PC-3 (cell line): ENCODE measurements at places on chromosomes 4 and X. TPM values are rescaled to one million over a fixed set of nuclear protein-coding genes. Genes with fewer than 3 reads are reported as not detected.

- peaks cover 63% of the 10 kb centered on the region for H3K27me3 ChIP-seq
- H3K27ac ChIP-seq, result no peak overlapping the region
- H3K4me3 ChIP-seq, result no peak overlapping the region
- H3K36me3 ChIP-seq, result no peaks in the 10 kb centered on the region
- no peaks in the 10 kb centered on the region for H3K4me1 ChIP-seq
- DNase-seq, result no peak
These were observed 141.9 kb upstream of the FAM241A start for GRCh38 chr4:112003231-112003907.

DNA sequence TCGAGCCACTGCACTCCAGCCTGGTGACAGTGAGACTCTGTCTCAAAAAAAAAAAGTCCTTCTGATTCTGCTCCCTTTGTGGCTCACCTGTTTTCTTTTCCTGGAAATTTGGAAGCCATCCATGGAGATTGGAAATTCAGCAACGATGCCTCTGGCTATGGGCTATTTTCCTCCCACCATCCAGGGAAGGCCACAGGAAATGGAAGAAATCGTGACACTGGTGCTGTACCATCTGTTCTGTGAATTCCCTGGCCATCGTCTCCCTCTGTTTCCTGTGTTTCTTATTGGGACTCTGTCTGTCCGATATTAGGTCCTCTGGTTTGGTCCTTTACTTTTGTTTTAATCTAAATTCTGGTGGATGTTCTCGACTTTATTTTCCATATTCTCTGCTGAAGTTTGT lies 29.4 kb upstream of the ADRA2C start:
- peaks cover 24% of the 10 kb centered on the region for H3K27me3 ChIP-seq
- H3K4me3 ChIP-seq, result no peak overlapping the region
- H3K27ac ChIP-seq, result no peak overlapping the region
- no peaks in the 10 kb centered on the region for H3K4me1 ChIP-seq

GRCh38 chr4:42167709-42168108 lies 15.3 kb upstream of the BEND4 start:
- H3K36me3 ChIP-seq, result no peaks in the 10 kb centered on the region
- no peaks in the 10 kb centered on the region for H3K4me1 ChIP-seq
- no peak for DNase-seq
- H3K27ac ChIP-seq, result no peak overlapping the region
- no peak overlapping the region for H3K4me3 ChIP-seq
- H3K27me3 ChIP-seq, result no peaks in the 10 kb centered on the region

DNA sequence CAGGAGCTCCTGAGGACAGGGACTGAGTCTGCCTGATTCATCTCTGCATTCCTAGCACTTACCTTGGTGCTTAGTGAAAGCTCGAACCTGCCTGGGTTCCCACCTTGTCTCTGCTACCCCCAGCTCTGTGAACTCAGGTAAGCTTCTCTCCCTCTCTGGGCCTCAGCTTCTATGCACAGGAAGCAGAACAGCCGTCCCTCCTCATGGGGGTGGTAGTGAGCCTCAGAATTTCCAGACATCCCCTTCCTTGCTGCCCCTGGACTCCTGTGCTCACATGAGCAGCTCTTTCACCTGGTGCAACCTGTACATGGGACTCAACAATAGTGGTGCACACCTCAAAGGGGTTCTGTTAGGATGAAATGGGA lies 50.8 kb downstream of the HTRA3 start:
- H3K4me3 ChIP-seq, result no peak overlapping the region
- DNase-seq, result peak; percentile 17
- H3K4me1 ChIP-seq, result peaks cover 16% of the 10 kb centered on the region

DNA sequence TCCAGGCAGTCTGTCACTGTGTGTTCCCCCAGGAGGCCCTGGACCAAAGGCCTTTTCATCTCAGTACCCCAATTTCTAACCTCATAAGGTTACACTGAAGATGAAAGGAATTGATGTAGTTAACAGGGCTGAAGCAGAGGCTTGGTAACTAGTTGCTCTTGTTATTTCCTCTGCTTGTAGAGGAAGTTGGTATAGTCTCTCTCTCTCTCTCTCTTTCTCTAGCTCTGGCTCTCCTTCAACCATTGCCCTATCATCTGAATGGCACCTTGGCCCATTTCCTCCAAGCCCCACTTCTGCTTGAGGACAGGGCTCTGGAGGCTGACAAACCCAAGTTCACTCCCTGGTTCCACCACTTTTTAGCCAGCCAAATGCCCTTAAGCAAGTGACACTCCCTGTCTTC lies 96.1 kb downstream of the MAMLD1 start:
- H3K27me3 ChIP-seq, result no peaks in the 10 kb centered on the region
- no peak overlapping the region for H3K27ac ChIP-seq
- peaks cover 6% of the 10 kb centered on the region; the same call in 1 of the 2 replicates for H3K4me1 ChIP-seq
- H3K36me3 ChIP-seq, result no peaks in the 10 kb centered on the region; the same call in 1 of the 2 replicates
- no peak overlapping the region for H3K4me3 ChIP-seq

GRCh38 chr4:77010841-77011354 lies 61.3 kb downstream of the SEPTIN11 start:
- peaks cover 22% of the 10 kb centered on the region for H3K36me3 ChIP-seq
- peak overlapping the region; percentile 62 for H3K27ac ChIP-seq
- 0 out of 2 replicates have a peak overlapping the region, but pooled peaks have one; percentile 19 for H3K4me3 ChIP-seq
- H3K4me1 ChIP-seq, result peaks cover 30% of the 10 kb centered on the region

GRCh38 chrX:118660085-118660484 lies 67.3 kb upstream of the IL13RA1 start:
- peaks cover 10% of the 10 kb centered on the region for H3K4me1 ChIP-seq
- no peak overlapping the region for H3K27ac ChIP-seq
- no peak for DNase-seq
- no peaks in the 10 kb centered on the region for H3K36me3 ChIP-seq
- no peak overlapping the region for H3K4me3 ChIP-seq
- no peaks in the 10 kb centered on the region for H3K27me3 ChIP-seq

GRCh38 chr4:139756391-139757180 lies 91.0 kb downstream of the MGST2 start:
- DNase-seq, result no peak
- no peak overlapping the region for H3K4me3 ChIP-seq
- no peaks in the 10 kb centered on the region; the same call in 1 of the 2 replicates for H3K36me3 ChIP-seq
- no peaks in the 10 kb centered on the region for H3K27me3 ChIP-seq
- H3K27ac ChIP-seq, result no peak overlapping the region
- H3K4me1 ChIP-seq, result no peaks in the 10 kb centered on the region

DNA sequence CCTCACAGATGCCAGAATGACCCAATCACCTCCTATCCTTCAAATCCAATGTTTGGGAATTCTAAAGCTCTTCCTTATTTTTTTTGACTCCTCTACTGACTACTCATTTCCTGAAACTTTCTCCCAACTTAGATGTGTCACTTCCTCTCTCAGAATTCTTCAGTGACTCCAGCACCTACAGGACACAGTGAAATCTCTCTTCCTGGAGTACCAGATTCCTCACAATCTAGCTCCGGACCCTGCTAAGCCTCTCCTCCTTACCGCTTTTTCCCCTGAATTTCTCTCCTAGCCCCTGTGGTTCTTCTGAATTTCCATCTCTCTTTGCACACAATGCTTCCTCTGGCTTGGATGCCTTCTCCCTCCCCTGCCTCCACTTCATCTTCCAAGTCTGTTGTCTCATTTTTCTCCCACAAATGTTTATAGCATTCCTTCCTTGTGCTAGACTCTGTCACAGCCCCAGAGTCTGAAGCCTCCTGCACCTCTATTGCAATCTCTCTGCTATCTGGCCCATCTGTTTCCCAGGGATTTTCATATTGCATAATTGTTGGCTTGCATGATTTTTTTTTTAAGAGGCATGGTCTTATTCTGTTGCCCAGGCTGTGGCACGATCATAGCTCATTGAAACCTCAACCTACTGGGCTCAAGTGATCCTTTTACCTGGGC lies 80.1 kb downstream of the ANAPC4 start:
- no peaks in the 10 kb centered on the region for H3K36me3 ChIP-seq
- peaks cover 14% of the 10 kb centered on the region for H3K4me1 ChIP-seq
- H3K27ac ChIP-seq, result peak overlapping the region; percentile 76
- no peaks in the 10 kb centered on the region for H3K27me3 ChIP-seq
- DNase-seq, result peak; percentile 65
- peak overlapping the region; percentile 35; the same call in 1 of the 2 replicates for H3K4me3 ChIP-seq

- H3K4me1 ChIP-seq, result no peaks in the 10 kb centered on the region
- no peak overlapping the region for H3K4me3 ChIP-seq
- no peak overlapping the region for H3K27ac ChIP-seq
- DNase-seq, result no peak
- no peaks in the 10 kb centered on the region for H3K36me3 ChIP-seq
These were observed 37.8 kb upstream of the PRPS2 start for GRCh38 chrX:12753366-12753765.

Gene CT45A1
- total RNA-seq, result not detected in 2 replicates

- H3K27me3 ChIP-seq, result no peaks in the 10 kb centered on the region
- DNase-seq, result peak; percentile 34
- H3K36me3 ChIP-seq, result no peaks in the 10 kb centered on the region
- H3K4me1 ChIP-seq, result peaks cover 18% of the 10 kb centered on the region
- H3K4me3 ChIP-seq, result peak overlapping the region; percentile 20; the same call in 1 of the 2 replicates
These were observed 43.8 kb upstream of the ARHGAP24 start for GRCh38 chr4:85431156-85431555.

- no peaks in the 10 kb centered on the region for H3K36me3 ChIP-seq
- H3K4me3 ChIP-seq, result peak overlapping the region; percentile 42; the same call in 1 of the 2 replicates
- peak overlapping the region; percentile 10; the same call in 1 of the 2 replicates for H3K27ac ChIP-seq
- H3K27me3 ChIP-seq, result no peaks in the 10 kb centered on the region
- peak; percentile 43 for DNase-seq
These were observed 96.4 kb downstream of the EMCN start for GRCh38 chr4:100421361-100421978.

Gene IQCM
- total RNA-seq, result not detected in 2 replicates

DNA sequence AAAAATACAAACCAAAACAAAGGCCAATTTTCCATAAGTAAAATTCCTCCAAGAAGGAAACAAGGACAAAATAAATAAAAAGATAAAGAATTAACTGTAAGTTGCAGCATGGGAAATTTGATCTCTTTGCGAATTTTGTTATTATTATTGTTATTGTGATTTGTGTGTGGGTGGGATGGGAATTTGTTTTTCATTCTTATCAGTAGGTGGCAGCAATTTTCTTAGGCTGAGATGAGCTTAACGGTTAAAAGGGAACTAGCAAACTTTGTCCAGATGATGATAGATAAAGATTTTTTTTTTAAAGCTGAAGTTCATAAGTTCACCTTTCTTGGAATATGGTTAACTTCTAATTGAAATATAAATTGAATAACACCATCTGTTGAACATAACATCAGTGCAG lies 83.2 kb upstream of the IL1RAPL2 start:
- H3K4me3 ChIP-seq, result no peak overlapping the region
- no peaks in the 10 kb centered on the region for H3K4me1 ChIP-seq
- no peaks in the 10 kb centered on the region for H3K27me3 ChIP-seq
- no peaks in the 10 kb centered on the region for H3K36me3 ChIP-seq

DNA sequence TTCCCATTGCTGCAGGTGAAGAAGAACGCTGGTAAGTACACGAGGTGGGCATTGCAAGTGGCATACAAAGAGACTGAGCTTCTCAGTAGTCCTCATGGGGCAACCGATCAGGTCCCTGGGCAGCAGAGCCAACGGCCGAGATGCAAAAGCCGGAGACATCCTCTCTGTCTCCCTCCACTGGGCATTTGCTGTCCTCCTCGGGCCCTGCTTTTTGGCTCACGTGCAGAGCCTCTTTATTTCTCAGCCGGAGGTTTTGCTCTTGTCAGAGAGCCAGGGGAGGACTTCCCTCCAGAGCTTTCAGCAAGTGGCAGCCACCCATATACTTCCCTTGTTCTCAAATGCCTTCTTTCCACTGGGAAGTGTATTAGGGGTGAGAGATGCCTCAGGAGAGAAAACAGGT lies 18.0 kb downstream of the STARD8 start:
- H3K4me3 ChIP-seq, result no peak overlapping the region
- no peak for DNase-seq
- H3K27ac ChIP-seq, result no peak overlapping the region
- H3K4me1 ChIP-seq, result no peaks in the 10 kb centered on the region
- H3K36me3 ChIP-seq, result no peaks in the 10 kb centered on the region

DNA sequence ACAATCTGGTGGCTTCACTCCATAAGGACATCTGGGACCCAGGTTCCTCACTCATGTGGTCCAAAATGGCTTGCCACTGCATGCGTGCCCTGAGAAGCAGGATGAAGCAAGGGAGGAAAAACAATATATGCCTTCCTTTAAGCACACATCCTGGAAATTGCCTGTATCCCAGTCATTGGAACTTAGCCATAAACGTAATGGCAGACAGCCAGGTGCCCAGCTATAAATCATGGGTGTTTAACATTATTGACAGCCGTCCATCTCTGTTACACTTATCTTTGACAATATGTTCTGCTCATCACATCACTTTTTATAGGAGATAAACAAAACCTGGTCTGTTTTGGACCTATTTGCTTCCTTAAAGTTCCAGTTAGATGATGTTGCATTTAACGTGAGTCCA lies 181.0 kb downstream of the AASDH start:
- H3K27me3 ChIP-seq, result 0 out of 2 replicates have a peak, but pooled peaks cover 11% of the 10 kb centered on the region
- no peaks in the 10 kb centered on the region for H3K4me1 ChIP-seq
- no peaks in the 10 kb centered on the region for H3K36me3 ChIP-seq

DNA sequence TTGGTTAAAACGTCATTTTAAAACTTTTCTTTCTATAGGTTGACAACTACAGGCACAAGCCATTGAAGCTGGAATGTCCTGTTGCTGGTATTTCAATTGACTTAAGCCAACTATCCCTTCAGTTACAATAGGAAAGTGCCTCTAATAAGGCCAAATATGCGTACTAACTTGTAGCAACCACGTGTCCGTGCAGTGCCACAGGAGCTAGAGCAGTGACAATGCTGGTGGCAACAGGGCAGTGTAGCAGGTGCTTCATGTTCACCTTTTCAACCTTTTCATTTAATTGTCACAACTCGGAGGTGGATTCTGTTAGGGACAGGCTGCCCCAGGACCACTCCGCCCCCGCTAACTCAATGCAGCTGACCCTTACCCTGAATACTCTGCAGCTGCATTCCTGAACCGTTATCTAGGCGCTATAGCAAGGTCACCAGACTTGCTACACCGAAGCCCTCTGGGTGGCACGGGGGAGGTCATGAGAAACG lies 37.7 kb downstream of the ERVMER34-1 start:
- peak overlapping the region; percentile 82 for H3K4me3 ChIP-seq
- peaks cover 30% of the 10 kb centered on the region for H3K36me3 ChIP-seq
- H3K27ac ChIP-seq, result peak overlapping the region; percentile 48; the same call in 1 of the 2 replicates
- peaks cover 29% of the 10 kb centered on the region for H3K4me1 ChIP-seq
- peak; percentile 19 for DNase-seq

GRCh38 chr4:2875556-2875955 lies 31.9 kb downstream of the ADD1 start:
- H3K27ac ChIP-seq, result no peak overlapping the region
- H3K4me3 ChIP-seq, result no peak overlapping the region

GRCh38 chr4:171588051-171588545 lies 225.1 kb upstream of the GALNTL6 start:
- H3K27me3 ChIP-seq, result no peaks in the 10 kb centered on the region
- no peaks in the 10 kb centered on the region for H3K4me1 ChIP-seq
- no peak for DNase-seq
- H3K36me3 ChIP-seq, result no peaks in the 10 kb centered on the region
- H3K4me3 ChIP-seq, result no peak overlapping the region

DNA sequence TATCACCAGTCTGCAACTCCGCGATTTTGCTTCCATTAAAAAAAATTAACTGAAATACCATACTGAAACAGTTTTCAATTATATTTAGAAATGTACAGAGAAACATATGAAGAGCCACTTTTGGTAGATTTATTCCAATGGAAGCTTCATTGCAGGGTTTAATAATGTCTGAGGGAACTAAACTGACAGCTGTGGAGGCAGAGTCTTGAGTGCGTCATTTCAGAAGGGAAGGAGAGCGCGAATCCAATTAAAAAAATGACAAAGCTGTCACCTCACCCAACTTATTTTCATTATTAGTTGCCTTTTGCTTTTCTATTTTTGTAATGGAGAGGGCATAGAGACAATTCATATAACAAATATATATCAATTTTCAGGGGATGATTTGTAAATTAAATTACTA lies 104.0 kb downstream of the UNC5C start:
- H3K36me3 ChIP-seq, result no peaks in the 10 kb centered on the region
- no peak overlapping the region for H3K4me3 ChIP-seq
- H3K4me1 ChIP-seq, result no peaks in the 10 kb centered on the region
- H3K27me3 ChIP-seq, result no peaks in the 10 kb centered on the region

Gene GUCY1A1
- 9.2 and 9.3 TPM in 2 replicates for total RNA-seq
